ENCODE measurements at places on chromosomes 6 and 20. TPM values are rescaled to one million over a fixed set of nuclear protein-coding genes. Genes with fewer than 3 reads are reported as not detected.

The EMILIN3 gene
- under 0.01 TPM for total RNA-seq

The NOX3 gene
- not detected for total RNA-seq

The MYBL2 gene
- total RNA-seq: 7.5 TPM

The IL20RA gene
- total RNA-seq: not detected

The CGA gene
- not detected for total RNA-seq

The DCDC2 gene
- under 0.01 TPM for total RNA-seq

The PPP1R14C gene
- under 0.01 TPM for total RNA-seq

The CDH4 gene
- total RNA-seq: 8.6 TPM

The ELOVL2 gene
- total RNA-seq: not detected

The PPIL6 gene
- total RNA-seq: 2.7 TPM

The ABCC10 gene
- 25.9 TPM for total RNA-seq

The ADGRF1 gene
- total RNA-seq: 0.27 TPM

The COL9A3 gene
- 0.27 TPM for total RNA-seq

The C6orf163 gene
- total RNA-seq: 0.81 TPM

Measured in hematopoietic multipotent progenitor cell (in vitro differentiated cells).